ENCODE measurements at places on chromosomes 11 and 22.

DNA sequence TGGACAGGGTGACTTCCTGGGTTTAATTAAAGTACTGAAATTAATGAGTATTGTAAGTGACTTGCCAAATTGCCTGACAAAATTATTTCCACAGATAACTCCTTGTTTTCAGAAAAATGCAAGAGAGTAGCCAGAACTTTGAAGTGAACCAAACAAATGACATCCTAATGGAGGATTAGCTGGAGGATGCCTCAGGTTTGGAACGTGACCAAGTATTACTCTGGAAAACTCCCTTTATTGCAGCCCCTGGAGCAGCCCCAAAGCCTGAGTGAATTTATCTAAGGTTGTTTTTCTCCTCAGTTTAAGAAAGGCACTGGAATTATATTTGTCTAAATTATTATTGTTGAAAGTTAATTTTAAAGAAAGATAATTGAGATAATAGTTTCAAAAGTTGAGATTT lies 343.6 kb upstream of the MTNR1B start:
- no peak for DNase-seq

DNA sequence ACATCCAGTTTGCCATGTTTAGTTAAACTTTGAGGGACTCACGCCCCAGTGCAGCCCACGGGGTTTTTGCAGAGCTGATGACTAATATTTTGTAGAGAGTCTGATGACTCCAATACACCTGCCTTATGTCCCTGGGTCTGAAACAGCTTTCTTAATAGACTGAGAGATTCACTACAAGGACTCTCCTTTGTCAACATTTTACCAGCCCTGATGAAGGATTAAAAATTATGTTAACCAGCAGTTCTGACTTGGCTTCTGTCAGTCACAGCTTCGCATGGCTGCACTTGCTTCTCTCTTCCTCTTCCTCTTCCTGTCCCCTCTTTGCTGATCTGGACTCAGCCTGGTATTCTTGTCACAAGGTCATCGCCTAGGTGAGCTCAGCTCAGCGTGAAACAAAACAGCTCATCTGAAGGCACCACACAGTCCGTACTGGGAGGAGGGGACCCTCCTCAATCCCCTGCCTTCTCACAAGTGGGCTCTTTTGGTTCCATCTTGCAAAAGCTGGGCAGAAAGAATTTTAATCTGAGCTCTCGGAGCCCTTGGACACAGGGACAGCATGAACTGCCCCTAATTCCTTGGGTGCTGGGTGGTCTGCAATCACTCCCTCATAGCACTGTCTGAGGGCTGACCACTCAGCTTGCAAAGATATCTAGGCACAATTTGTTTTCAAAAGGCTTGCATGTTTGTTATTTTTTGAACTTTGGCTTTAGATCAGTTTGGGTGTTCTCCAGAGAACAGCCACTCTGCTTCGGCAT lies 38.1 kb upstream of the POU2AF1 start:
- DNase-seq = no peak

GRCh38 chr11:76642341-76642740 lies 28.2 kb downstream of the LRRC32 start:
- DNase-seq = no peak

- no peak for DNase-seq
Observed at GRCh38 chr11:10900681-10901415, 43.0 kb upstream of the ZBED5 start.

GRCh38 chr11:60993615-60994014 lies 22.1 kb downstream of the CD6 start:
- no peak for DNase-seq

GRCh38 chr11:129791515-129791914 lies 24.1 kb upstream of the TMEM45B start:
- DNase-seq = no peak

DNA sequence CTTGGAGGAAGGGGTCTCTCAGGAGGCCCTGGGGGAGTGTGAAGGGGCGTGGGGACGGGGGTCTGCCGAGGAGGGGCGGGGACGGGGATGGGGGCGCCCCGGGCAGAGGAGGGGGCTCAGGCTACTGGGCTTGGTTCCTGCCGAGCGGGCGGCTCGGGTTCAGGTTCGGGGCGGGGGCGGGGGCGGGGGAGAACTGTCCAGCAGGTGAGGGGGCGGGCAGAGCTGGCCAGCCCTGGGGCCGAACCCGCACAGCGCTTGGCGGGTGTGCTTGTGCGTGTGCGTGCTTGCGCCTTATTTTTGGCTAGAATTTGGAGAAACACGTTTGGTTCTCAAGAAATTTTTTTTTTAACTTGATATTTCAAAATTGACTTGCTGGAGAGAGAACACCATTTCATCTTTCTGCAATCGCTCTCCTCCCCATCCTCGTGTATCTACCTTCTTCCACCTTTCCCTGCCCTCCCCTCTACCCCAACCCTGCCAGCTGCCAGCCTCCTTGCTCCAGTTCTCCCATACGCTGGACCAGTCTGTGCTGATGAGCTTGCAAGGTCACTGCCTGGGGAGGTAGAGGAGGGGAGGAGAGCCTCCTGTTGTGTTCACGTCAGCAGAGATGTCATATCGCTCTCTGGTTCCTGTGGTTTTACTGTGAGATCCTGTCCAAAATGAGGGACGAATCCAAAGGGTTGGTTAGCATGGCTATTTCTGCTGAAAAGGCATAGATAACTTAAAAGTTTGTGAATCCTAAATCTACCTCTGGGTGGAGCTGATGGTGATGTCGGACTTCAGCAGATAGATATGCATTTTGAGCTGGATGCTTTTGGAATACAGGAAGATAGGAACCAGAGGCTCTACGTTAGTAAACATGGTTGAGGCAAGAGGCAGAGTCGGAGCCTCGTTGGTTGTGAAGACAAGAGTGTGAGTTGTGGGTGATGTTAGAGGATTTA lies 668 bp downstream of the MADD start:
- DNase-seq = no peak

Data from stimulated activated CD8-positive, alpha-beta memory T cell treated with anti-CD3 and anti-CD28 coated beads, Interleukin-12 subunit alpha, Interleukin-12 subunit beta, amount 100 ng/mL, for 4 hours (primary cell).